Stimulated activated CD4-positive, alpha-beta T cell treated with anti-CD3 and anti-CD28 coated beads, Interleukin-4, amount 100 ng/mL, for 48 hours (primary cell): ENCODE measurements at places on chromosomes 1 and 21.
A peak's percentile ranks its signal among the peaks of the same experiment; 100 is the strongest.

DNA sequence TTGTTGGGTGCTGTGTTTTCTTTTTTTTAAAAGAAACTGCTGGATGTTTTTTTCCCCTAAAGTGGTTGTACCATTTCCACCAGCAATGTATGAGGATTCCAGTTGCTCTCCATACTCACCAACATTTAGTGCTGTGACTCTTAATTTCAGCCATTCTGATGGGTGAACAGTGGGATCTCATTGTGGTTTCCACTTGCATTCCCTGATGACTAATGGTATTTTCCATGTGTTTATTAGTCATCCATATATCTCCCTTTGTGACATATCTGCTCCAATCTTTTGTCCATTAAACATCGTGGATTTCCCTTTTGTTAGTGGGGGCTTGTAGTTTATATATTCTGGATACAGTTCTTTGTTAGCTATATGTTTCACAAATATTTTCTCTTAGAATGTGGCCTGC, 206.0 kb downstream of the CAMTA1 start:
- DNase-seq, result no peak

DNA sequence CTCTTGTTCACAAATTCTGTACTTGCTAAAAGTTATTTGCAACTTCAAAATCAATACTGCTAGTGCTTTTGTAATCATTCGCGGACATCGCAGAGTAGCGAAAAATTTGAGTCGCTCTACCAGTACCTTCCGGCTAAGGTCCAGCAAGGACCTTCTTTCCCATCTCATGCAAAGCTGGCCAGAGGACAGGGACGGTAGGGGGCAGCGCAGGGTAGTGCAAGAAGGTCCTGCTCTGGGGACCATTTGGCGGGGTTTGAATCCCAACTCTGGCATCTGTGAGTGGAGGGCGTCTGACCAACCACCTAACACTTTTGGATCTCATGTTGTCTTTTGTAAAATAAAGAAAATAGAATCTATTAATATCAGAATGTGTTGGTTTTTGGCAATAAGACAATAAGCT, 258.3 kb downstream of the SPATA17 start:
- no peak for DNase-seq

GRCh38 chr1:14366091-14367018, 232.1 kb upstream of the KAZN start:
- DNase-seq, result no peak

GRCh38 chr1:150562446-150563339, 13.5 kb downstream of the ADAMTSL4 start:
- DNase-seq, result no peak

DNA sequence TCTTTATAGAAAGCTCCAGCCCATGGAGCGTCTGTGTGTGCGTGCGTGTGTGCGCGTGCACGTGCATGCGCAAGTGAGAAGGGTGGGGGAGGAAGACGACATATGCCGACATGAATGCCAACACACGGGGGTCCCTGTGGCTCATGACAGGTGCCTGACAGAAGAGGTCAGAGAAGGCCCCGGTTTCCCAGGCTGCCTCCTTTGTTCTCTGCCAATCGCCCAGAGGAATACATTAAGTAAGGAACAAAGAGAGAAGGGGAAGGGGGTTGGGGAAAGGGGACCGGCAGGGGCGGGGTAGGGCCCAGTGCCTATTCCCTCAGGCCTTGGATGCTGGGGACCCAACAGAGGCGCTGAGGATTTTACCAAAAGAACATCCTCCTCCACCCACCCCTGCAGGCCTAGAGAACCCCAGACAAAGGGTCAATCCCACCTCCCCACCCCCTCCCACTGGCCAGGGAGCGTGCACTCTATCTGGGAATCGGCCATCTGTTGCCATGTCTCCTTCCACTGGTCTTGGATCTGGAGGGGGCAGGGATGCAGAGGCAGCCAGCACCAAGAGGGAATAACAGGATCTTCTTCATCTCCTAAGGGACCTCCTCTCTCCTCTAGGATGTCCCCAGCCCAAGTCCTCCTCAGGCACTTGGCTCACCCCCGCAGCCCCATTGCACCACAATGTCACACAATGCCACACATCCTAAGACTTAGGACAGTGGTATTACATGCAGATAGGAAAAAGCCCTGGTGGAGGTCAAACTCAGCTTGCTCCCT, 39.4 kb downstream of the PIK3C2B start:
- no peak for DNase-seq

DNA sequence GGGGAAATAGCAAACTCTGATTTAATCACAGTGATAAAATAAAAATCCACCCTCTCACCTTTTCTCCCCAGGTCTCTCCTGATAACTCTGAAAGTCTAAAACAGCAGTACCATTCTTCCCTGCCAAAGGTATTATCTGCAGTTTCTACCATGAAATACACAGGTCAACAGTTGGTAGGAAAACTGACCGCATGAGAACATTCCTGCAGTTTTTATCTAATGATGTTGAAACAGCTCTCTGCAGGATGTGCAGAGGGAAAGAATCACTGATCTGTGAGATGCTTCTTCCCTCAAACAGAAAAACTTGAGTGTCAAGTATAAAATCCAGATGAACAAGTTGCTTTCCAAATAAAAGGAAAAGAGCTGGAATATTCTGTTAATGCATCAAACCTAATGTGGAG, 39.1 kb downstream of the KCNJ6 start:
- DNase-seq, result no peak

DNA sequence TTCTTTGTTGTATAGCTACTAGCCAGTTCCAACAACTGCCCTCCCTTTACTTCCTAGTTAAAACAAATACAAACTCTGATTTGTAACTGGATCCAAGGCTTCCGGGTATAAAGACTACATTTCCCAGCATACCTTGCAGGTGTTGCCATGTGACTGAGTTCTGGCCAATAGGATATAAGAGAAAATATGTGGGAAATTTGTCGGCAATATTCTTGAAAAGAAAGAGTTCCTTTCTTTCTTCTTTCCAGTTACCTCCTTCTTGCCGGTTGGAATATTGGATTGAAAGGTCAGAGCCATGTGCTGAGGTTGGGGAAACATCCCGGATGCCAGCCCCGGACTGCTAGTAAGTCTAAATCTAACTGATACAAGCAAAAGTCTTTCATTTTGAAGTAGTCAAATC, 23.0 kb upstream of the ZBTB40 start:
- no peak for DNase-seq

- DNase-seq, result no peak
Measured at GRCh38 chr1:171985639-171986038, 144.3 kb downstream of the DNM3 start.

- no peak for DNase-seq
Measured at GRCh38 chr1:54275349-54275748, 75.4 kb downstream of the MRPL37 start.

GRCh38 chr1:25031966-25032667, 102.0 kb upstream of the RUNX3 start:
- no peak for DNase-seq

DNA sequence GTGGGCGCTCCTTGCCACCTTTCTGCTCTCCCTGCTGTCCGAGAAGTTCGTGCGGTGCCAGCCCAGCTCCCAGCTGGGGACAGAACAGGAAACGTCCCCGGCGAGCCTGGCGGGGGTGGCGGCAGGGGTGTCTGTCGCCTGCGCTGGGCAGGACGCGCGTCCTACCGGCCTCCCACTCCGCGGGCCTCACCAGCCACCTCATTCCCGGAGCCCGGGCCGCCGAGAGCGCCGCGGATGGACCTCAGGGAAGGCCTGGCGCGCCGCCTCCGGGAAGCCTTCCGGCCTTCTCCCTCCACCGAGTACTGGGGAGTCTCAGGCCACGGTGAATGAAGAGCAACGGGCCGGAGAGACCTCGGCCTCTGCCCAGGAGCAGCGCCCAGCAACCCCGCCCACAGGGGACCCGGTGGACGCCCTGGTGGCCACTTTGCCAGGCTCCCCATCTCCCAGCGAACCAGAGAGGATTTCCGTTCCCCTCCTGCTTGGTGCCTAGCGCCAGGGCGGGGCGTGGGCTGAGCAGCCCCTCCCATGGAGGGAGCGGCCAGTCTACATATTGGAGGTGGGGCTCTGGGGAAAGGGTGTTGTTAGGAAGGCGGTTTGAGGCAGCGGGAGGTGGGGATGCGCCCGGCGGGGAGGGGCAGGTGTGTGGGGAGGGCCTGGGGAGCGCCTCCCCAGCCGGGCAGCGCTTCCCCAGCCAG, 9.5 kb upstream of the TNFRSF14 start:
- peak; percentile 76 for DNase-seq

- DNase-seq, result no peak
Measured at GRCh38 chr1:60898413-60898812, 183.9 kb upstream of the NFIA start.
